ENCODE measurements at places on chromosomes 11 and 22.

- DNase-seq: no peak
Observed at GRCh38 chr11:121793291-121793690, 322.7 kb downstream of the BLID start.

- no peak for DNase-seq
Observed at GRCh38 chr11:4095509-4096230, 1.1 kb downstream of the RRM1 start.

GRCh38 chr22:33476716-33477115 lies 418.5 kb upstream of the SYN3 start:
- no peak for DNase-seq

- no peak for DNase-seq
Observed at GRCh38 chr22:49544286-49544685, 283.4 kb downstream of the BRD1 start.

DNA sequence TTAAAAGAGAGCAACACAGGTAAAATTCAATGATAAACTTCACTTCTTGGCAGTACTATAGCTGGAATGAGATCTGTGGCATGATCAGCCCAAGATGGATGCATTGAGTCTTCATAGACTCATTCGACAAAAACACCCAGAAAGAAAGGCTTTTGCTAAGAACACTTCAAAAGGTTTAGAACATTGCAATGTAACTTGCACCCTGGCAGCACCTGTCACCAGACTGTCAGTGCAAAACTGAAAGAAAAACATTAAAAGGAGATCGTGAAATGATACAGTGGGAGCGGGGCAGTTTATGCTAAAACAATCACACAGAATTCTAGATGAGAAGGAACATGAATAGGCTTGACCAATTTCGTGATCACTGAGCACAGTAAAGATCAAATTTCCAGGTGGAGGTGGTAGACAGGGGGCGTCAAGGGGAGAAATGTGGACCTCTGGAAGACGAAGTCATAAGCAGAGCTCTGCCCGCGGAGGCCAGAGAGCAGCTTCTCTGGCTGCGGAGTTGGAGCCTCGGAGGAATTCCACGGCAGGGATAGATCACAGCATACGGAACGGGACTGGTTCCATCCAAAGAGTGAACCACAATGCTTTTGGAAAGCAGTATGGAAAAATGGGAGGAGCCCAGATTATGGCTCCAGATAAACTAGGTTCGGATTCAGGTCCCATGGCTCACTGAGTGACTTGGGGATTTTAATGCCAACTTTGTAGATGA lies 11.9 kb downstream of the VSIG10L2 start:
- DNase-seq: no peak

DNA sequence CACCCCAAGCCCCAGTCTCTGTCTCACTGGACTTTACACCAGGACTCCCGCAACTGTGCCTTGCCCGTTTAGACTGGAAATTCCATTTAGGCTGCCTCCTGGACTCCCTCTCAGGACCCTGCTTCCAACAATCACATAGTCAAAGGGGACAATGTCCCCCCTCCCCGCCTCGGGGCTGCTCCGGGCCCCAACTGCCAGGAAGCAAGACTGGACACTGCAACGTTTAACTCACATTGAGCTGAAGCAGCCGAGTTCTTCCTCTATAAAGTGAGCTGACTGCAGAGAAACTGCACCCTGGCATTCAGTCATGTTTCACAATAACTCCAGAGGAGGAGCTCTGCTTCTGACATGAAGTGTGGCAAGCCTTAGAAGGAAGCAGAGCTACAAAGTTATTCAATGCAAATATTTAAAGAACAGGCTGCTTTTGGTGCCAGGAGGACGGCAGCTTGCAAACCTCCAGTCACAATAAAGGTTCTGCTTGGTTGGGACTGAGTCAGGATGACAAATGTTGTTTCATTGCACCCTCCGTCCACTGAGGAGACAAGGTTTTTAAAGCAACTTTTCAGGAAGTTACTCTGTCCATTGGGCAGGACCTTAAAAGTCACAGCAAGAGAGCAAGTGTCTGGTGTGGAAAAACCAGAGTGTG lies 19.9 kb downstream of the PACSIN2 start:
- DNase-seq: no peak

DNA sequence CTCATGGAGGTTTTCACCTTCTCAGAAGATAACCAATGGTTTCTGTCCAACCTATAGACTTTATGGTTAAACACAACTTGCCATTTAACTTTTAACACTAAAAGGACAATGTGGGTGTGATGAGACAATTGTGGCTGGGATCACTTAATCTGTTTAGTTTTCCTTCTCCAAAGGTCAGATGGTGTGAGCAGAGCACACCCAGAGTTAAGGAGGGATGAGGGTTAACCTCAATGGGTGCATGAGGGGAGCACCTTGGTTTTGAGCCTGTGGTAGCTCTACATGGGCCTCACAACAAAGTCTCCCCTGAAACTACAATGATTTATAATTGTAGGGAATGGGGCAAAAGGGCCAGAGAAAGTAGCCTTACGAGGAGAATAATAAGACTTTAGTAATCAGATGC lies 28.9 kb upstream of the CHRM4 start:
- no peak for DNase-seq

DNA sequence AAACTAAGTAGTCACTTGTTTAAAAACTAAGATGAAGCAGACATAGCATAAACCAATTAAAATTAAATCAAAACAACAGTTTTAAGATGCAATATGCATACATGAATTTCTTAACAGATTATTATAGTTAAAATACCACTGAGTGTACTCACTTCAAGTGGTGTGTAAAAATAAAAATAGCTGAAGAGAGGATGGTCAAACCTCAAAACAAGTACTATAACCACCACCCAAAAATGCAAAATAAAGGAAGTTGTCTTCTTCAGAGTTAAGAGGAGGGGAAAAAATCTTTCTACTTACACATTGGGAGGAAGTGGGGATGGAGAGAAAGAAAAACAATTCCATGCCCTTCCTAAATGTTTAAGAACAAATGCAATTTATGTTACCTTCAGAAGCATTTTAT lies 31.9 kb downstream of the RRAS2 start:
- no peak for DNase-seq

- DNase-seq: no peak
Observed at GRCh38 chr11:100294748-100295147, 392.3 kb upstream of the ARHGAP42 start.

GRCh38 chr11:34653851-34654482 lies 33.1 kb downstream of the EHF start:
- DNase-seq: no peak

- no peak for DNase-seq
Observed at GRCh38 chr22:35202376-35202775, 54.9 kb upstream of the HMGXB4 start.

- no peak for DNase-seq
Observed at GRCh38 chr11:313787-314553, at the start of gene IFITM1. Gene IFITM1 (plus strand): TSS chr11:314040. CDS start chr11:314171, 131 bp downstream.

DNA sequence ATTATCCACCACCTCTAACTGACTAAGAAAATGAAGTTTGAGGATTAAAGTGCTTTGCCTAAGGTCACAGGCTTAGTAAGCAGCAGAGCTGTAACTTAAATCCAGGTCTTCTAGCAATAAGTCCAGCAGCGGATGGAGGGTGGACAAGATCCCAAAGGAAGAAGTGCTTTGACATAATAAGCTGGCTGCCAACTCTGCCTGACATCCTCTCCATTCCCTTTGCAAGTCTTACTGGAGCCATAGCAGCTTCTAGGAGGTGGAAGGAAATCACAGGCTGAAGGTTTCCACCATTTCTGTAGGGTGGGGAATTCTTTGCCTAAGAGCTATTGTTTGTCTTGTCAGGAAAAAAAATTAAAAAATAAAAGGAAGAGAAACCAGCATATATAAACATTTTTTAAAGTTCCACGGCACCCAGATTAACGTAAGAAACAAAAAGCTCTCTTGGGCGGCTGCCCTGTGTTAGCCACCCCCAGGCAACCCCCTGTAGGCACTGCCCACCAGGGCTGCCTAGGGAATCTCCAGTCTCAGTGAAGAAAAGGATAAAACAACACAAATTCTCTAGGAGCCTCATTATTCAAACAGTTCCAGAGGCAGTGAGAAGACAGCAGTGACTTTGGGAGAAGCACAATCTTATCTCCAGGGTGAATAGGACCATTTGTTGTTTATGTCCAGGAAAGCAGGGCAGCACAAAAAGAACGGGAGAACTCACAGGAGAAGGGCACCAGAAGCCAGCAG lies 380.8 kb upstream of the CADM1 start:
- DNase-seq: no peak

- DNase-seq: no peak
Observed at GRCh38 chr22:43840851-43841250, 21.5 kb downstream of the SULT4A1 start.

DNA sequence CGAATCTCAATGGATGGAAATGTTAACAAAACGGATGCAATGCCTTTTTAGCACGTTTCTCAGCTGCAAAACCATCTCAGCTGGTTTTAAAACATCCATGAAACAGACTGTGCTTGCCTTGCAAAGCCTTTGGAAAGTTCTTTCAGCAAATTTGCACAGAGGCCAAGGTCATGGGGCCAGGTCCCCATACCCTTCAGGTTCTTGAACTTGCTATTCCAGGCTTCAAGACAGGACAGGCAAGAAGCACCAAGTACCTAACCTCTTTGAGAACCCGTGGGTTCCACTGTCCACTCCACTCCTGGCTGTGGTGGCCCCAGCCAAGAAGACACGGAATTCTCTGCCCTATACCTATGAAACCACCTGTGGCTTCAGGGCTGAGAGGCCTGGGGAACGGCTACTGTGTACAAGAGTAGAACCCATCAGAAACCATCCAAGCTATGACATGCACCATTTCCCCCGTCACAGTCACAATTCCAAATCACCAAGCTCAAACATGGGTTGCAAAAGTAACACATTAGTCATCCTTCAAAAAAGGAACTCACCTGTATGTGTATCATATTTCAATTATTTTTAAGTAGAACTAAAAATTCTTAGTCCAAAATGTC lies 17.0 kb downstream of the TNKS1BP1 start:
- no peak for DNase-seq

DNA sequence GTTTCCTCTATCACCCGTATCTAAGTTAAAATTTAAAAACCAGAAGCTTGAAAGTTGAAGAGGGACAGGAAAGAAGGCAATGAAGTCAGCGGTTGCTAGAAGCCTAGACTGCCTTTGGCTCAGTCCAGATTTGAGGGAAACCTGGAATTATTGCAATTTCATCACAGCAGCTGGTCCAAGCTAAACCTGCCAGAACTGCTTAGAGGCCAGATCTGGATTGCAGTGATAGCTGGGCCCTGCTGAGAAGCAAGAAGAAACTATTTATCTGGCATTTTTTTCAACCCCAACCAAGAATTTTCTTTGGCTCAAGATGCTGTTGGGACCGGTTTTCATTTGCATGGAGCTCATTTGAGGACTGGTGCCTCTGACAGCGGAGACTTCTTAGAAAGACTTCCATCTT lies 121.5 kb upstream of the TEAD1 start:
- DNase-seq: no peak

DNA sequence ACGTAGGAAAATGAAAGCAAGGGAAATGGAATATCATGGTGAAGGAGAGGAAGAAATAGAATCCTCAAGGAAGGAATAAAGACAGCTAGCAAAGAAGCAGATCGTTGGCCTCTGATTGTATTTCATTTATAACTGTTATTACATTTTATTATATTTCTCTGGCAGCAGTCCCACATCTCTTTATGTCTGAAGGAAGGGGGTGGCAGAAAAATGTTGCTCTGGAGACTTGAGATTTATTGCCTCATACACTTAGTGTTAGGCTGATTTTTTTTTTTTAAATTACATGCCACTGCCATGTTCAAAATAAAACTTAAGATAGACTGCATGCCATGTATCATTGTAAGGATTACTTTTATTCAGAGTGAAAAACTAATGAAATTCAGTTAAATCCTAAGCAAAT lies 971.7 kb upstream of the CHORDC1 start:
- DNase-seq: no peak

- DNase-seq: no peak
Observed at GRCh38 chr22:32044913-32045312, 1.9 kb downstream of the SLC5A1 start.

DNA sequence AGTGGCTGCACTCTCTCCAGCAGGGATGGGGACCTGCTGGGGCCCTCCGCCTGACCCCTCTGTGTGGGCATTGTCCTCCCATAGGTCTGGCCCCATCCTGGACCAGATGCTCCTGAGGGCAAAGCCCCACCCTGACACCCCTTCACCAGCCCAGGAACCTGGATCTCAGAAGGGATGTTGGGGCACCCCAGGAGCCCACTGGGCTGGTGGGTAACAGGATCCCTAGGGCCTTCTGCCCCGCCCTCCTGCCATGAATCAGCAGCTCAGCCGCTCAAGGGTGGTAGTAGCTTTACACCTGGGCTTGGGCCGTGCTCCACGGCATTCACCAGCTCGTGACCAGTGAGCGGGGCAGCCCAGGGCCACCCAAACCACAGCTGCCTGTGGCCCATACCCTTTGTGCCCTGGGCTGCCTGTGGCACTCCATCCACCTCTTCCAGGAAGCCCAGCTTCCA lies 1.0 kb upstream of the MAPK12 start:
- DNase-seq: no peak

- DNase-seq: no peak
Observed at GRCh38 chr11:134266841-134267251, 9.3 kb upstream of the GLB1L3 start.

- no peak for DNase-seq
Observed at GRCh38 chr11:68038226-68038717, 553 bp upstream of the TCIRG1 start.

DNA sequence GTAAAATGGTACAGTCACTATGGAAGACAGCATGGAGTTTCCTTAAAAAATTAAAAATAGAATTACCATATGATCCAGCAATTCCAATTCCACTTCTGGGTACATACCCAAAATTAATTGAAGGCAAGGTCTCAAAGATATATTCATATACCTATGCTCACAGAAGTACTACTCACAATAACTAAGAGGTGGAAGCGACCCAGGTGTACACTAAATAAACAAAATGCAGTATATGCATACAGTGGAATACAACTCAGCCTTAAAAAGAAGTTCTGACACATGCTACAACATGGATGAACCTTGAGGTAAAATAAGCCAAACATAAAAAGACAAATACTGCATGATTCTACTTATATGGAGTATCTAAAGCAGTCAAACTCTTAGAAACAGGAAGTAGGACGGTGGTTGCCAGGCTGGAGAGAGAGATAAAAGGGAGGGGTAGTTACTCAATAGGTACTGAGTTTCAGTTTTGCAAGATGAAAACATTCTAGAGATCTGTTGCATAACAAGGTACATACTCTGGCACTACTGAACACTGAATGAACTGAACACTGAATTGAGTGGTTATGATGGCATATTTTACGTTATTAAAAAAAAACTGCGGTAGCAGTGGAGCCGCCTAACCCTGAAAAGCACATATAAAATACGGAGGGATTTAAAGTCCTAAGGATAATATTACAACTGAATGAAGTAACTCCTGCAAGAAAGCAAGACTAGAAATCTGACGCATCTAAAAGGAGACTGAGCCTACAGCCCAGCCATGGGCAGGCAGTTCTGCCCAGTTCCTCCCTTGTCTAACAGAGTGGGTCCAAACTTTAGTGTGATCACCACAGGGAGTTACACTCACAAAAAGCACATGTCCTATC lies 12.8 kb downstream of the DGCR2 start:
- DNase-seq: no peak

GRCh38 chr22:32737811-32738497 lies 63.6 kb upstream of the TIMP3 start:
- DNase-seq: no peak

DNA sequence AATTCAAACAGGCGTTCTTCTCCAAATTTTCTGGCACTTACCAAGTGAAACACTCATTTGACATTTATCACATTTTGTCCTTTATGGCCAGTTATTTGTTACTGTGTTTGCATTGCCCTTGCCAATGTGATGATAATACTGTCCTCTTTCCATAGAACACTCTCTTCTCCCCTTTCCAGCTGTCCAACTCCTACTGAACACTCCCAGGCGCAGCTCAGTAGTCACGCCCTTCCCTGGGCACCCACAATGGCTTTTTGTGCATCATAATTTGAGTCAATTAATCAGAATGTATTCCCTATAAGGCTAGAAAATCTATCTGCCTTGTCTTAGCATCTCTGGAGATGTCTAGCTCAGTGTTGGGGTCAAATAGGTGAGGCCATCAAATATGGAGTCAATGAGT lies 21.2 kb upstream of the B3GAT1 start:
- DNase-seq: no peak

All from stimulated activated CD8-positive, alpha-beta memory T cell treated with anti-CD3 and anti-CD28 coated beads, Interleukin-2, amount 100 ng/mL, for 1 hour (primary cell).